ENCODE measurements at places on chromosomes 4 and X. TPM values are rescaled to one million over a fixed set of nuclear protein-coding genes. Genes with fewer than 3 reads are reported as not detected.

DIPK2B gene
- 10.9 TPM for polyA plus RNA-seq

C4orf54 gene
- polyA plus RNA-seq: under 0.01 TPM

LAS1L gene
- polyA plus RNA-seq: 23.6 TPM

PTTG2 gene
- polyA plus RNA-seq: not detected

BANK1 gene
- 7.5 TPM for polyA plus RNA-seq

TMEM129 gene
- 36.9 TPM for polyA plus RNA-seq

H2BW2 gene
- not detected for polyA plus RNA-seq

SUPT20HL1 gene
- not detected for polyA plus RNA-seq

SMIM31 gene
- polyA plus RNA-seq: 1.0 TPM

ATOH1 gene
- not detected for polyA plus RNA-seq

ALAS2 gene
- polyA plus RNA-seq: 0.19 TPM

CNKSR2 gene
- 0.79 TPM for polyA plus RNA-seq

EMCN gene
- polyA plus RNA-seq: 8.3 TPM
